ENCODE measurements at places on chromosomes 4 and X.

GRCh38 chr4:102825261-102826091, 1.9 kb downstream of the UBE2D3 start:
- DNase-seq = peak; percentile 69

- no peak for DNase-seq
Observed at GRCh38 chrX:113935518-113935917, 648.4 kb upstream of the HTR2C start.

- DNase-seq = no peak
Observed at GRCh38 chr4:184506527-184507121, 32.3 kb upstream of the IRF2 start.

- DNase-seq = no peak
Observed at GRCh38 chr4:160251522-160252170, 1148.8 kb downstream of the RAPGEF2 start.

- no peak for DNase-seq
Observed at GRCh38 chr4:30790123-30790522, 70.0 kb downstream of the PCDH7 start.

DNA sequence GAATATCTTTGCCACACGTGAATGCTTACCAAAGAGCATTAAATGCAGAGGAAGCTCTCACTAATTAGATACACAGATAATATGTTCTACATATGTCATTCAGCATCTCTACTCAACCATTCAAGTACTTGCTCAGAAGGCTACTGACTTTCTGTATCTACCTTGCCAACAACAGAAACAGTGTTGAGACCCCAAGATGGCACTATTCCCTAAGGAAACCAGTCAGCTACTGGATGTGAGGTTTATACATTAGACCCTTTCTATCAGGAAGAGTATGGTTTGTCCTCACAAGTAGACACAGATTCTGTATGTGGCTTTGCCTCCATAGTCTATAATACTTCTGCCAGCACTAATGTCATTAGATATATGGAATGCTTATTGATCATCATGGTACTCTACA, 443.9 kb upstream of the INTU start:
- DNase-seq = no peak

- DNase-seq = no peak
Observed at GRCh38 chr4:74159143-74159709, 1.3 kb downstream of the MTHFD2L start.

DNA sequence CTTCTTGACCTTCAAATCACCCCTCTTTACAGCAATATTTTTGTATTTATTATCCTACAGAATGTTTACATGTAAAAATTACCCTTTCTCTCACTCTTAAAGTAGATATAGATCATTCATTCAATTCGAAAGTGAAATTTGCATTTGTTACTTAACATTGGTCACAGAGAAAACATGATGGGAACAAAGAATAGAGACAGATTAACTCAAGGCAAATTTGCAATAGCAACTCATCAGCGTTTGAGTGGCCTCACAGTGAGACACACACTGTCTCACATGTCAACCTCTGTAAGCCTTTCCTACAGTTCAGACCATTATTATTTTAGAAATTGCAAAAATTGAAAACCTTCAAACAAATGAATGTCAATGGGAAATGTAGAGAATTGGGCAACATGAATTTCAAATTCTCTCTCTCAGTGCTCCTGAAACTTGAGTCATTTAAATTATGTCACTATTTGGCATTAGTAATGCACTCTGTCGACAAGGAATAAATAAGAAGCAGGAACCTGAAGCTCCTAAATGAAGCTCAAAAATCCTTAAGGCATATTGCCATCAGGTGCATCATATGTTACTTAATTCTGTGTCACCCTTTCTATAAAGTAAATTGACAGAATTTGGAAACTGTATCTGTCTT, 148.3 kb upstream of the ANXA10 start:
- no peak for DNase-seq

DNA sequence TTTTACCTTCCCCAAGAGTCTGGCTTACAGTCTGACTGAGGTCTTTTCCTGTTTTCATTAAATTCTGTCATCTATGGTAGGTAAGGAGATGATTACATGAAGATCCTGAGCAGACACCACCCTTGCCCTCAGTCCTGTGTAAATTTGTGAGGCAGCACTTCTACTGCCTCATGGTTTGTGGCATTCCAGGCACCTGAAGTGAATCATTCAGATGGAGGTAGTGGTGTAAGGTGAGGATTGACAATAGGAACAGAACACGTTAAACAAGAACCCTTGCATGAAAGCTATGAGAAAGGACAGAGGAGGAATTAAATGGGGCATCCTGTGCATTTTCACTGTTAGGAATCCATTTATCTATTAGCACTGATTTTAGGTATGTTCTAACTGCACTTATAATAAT, 618.6 kb downstream of the TLL1 start:
- DNase-seq = no peak

DNA sequence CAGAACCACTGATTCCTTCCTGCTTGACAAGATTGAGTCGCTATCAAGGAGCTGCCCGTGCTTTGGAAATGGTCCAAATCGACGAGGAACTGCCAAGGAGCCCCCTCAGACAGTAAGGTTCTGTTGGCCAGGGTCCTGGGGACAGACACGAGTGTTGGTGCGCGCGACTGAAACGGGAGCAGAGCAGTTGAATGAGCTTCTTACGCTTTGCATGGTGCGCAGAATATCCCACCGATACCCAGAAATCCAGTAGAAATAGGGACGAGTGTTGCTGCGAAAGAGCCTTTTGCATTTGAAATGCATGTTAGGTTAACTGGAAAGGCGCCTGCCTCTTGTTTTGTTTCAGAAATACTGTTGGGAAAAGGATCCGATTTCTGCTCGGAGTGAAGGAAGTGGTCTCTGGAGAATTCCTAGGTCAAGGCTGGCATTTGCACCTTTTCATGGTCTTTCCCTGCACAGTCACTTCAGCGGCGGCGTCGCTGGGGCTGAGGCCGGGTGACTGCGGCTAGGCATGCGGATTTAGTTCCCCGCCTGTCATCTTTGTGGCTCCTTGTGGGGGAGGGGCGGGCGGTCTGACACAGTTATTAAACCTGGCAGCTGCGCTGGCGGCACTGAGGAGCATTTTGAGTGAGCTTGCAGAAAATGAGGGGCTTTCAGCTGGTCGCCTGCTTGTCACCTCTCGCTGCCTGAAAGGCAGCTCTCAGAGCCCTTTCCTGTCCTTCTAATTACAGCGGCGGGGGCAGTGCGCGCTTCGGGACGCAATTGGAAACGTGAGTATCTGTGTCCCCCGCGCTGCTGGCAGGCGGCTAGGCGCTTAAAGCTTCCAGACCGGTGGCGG, 51.5 kb upstream of the TRIM2 start:
- peak; percentile 68 for DNase-seq

- no peak for DNase-seq
Observed at GRCh38 chrX:53422861-53423306, at the start of gene RIBC1. TSS of gene RIBC1 (plus strand) at chrX:53422873. CDS start at chrX:53426277, 3,404 bp downstream.
